ENCODE measurements at places on chromosomes 11 and 22.

GRCh38 chr11:104005234-104005855, 31.1 kb upstream of the DDI1 start:
- DNase-seq = no peak

GRCh38 chr11:121347813-121348212, 55.2 kb downstream of the SC5D start:
- no peak for DNase-seq

DNA sequence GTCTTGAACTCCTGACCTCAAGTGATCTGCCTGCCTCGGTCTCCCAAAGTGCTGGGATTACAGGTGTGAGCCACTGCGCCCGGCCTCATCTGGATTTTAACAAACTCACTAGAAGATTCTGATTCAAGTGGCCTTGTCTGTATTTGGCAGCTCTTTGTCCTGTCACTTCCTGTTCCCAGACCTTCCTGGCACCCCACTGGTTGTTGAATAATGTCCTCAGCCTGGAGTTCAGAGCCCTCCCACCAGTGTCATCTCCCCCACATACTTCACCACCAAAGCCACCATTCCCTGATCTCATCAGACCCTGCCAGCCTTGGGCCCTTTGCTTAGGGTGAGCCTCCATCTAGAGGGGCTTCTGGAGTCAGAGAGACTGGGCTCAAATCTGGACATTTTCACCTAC, 3.3 kb downstream of the PELI3 start:
- no peak for DNase-seq

DNA sequence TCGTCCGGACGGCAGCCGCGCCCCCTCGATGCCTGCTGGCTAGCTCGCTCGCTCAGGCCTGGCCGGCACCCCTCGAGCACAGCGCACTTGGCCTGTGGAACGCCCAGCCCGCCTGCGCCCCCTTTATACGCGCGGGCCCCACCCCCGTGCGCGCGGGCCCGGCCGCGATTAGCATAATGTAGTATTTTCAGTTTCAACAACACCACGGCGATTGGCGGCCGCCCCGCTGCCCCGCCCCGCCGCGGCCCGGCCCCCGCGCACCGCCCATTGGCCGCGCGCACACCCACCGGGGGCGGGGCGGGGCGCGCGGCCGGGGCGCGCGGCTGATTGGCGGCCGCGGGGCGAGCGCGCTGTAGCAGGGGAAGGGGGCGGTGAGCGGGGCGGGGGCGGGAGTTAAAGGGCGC, at the start of gene CDKN1C:
Gene CDKN1C, minus strand, starts transcription at position 98 of the 404 bp plus-strand sequence. CDS start 319 bp downstream, outside the sequence.
- peak; percentile 59 for DNase-seq

GRCh38 chr11:67416416-67417335, 1.2 kb downstream of the CARNS1 start:
- no peak for DNase-seq

GRCh38 chr11:120923866-120924508, 99.9 kb upstream of the TBCEL start:
- DNase-seq = no peak

DNA sequence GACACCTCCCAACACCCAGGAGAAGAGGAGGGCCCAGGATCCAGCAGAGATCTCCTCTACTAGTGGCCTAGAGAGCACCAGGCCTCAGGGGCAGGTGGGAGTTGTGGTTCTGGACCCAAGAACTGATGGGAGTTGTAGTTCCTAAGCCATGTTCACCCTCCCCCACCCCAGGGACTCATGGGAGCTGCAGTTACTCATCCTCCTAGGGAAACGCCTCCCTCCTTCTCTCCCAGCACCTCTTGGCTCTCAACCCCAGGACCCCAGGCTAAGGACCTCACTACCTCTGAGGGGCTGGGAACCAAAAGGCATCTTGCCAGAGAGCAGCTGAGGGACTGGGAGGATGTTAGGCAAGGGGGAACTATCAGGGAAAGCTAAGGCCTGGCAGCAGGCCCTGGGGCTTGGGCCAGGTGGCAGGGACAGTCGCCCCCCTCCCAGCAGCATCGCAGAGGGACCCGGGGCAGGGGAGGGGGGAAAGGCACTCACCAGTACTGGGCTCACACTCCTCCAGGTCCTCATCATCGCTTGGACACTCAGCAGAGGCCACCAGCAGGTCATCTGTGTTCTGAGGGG, 28.9 kb downstream of the SLC22A12 start:
- no peak for DNase-seq

GRCh38 chr22:47207846-47208554, 445.6 kb downstream of the TBC1D22A start:
- no peak for DNase-seq

- DNase-seq = no peak
These were observed 380.1 kb downstream of the METTL15 start for GRCh38 chr11:28488336-28488735.

- DNase-seq = no peak
These were observed 35.4 kb upstream of the FLI1 start for GRCh38 chr11:128658502-128658901.

DNA sequence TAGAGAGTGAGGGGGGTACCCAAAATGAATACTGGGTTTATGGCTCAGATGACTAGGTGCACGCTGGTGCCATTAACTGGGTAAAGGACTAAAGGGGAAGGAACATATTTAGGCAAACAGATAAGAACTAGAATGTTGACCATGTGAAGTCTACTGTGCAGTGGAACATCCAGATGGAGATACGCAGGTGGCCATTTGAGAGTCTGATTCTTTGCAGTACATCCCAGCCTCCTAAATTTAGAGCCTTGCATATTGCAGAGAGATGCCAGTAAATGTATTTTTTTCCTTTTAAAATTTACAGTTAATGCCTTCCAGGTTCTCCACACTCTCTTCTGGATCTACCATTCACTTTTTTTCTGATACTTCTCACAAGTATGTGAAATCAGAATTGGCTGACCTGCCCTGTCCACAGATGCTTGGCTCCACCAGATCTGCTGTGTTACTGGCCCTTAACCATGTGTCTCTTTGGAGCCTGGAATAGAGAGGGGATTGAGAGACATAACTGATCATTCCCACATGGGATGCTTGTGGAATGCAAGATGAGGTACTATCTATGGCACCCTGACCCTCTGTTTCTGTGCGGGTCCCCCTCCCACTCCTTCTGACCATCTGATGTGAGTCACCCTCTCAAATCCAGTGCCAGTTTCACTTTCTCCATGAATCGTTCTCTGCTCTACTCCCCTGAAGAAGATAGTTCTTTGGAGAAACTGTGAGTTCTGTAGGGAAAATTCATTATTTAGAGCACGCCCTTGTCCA, 77.0 kb upstream of the NCAM1 start:
- no peak for DNase-seq

GRCh38 chr11:129951201-129951865, 51.3 kb downstream of the PRDM10 start:
- no peak for DNase-seq

DNA sequence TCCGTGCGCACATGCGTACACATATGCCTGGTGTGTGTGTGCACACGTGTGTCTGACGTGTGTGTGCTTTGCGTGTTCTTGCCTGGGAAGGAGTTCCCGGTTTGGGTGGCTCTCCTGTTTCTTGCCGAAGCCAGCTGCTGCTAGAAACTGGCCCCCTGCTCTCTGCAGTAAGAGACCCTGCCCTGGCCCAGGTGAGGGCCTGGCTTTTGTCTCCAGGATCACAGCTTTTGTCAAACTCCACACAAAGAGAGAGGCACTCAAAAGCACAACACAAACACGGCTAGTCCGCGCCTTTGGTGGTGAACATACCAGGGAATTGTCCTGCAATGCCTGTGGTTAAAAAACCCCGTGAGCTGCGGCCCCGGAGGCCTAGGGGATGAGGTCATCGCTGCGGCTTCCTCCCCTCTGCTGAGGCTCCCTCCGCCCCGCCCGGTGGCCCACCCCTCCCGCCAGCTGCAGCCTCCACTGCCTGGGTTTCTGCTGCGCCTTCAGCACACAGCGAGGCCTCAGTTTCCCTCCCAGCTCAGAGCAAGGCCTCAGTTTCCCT, 88.9 kb downstream of the KCNQ1 start:
- peak; percentile 91 for DNase-seq

- no peak for DNase-seq
These were observed 10.0 kb downstream of the DIXDC1 start for GRCh38 chr11:111947143-111947542.

DNA sequence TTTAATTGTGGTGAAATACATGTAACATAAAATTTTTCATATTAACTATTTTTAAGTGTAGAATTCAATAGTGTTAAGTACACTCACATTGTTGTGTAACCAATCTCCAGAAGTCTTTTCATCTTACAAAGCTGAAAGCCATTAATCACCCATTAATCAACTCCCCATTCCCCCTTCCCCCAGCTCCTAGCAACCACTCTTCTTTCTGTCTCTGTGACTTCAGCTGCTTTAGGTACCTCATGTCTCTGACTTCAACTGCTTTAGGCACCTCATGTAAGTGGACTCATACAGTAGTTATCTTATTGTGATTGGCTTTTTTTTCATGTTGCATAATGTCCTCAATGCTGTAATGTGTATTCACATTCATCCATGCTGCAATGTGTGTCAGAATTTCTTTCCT, 150.8 kb upstream of the NTM start:
- no peak for DNase-seq

DNA sequence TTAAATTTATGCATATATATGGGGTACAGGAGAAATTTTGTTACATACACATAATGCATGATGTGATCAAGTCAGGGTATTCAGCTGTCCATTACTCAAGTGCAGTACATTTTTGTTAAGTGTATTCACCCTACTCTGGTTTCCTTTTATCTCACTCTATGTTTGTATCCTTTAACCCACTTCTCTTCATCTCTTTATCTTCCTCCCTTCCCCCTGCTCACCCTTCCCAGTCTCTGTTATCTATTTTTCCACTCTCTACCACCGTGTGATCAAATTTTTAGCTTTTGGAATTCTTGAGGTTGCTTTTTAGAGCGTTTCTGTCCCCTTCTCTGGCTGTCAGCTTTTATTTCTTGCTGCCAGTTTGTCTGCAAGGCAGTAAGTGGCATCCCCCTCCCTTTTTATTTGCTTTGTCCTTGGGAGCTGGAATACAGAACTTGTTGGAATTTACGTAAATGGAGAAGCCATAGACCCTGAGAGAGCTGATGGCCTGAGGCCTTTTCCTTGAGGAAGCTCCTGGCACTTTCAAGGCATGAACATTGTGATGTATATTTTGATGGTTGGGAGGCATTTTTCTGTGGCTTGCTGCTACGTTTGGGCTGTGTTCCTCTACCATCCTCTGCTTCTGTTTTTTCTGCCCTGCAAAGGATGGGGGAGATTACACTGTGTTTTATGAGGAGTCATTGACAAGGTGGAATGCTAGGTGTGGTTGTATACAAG, 148.6 kb downstream of the LDLRAD3 start:
- DNase-seq = no peak

- DNase-seq = no peak
These were observed 144.0 kb downstream of the SPON1 start for GRCh38 chr11:14106303-14107049.

DNA sequence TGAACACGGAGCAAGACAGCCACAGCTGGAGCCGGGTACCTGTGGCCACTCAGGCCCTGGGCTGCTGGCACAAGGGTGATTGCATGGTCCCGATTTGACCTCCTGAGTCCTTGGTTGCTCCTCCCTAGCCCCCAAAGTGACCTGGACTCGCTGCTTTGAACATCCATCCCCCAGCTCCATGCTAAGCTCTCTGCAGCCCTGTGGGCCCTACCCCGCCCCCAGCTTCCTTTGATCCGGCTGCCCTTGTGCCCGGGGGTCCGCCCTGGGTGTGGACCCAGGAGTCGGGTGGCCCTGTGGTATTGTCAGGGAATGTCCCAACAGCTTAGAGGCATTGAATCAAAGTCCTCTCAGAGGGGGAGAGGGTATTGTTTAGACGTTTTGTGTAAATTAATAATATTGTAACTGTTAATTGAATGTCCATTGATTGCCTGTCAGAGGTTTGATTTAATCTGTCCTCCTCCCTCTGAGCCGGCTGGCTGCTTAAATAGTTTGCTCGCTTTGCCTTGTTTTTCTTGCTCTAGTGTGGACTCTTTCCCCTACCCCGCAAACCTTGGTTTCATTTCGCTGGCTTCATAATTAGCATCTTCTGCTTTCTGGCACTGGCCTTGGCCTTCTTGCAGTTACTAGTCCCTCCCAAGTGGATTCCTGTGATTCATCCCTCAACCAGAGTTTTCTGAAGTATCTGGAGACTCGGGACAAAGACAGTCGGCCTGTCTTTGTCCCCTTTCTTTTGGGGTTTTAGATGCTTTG, 20.7 kb downstream of the GRIK4 start:
- DNase-seq = peak; percentile 57

GRCh38 chr11:33618956-33619355, 81.7 kb downstream of the C11orf91 start:
- DNase-seq = no peak

- no peak for DNase-seq
These were observed 2.5 kb downstream of the MPPED2 start for GRCh38 chr11:30583476-30584280.

- DNase-seq = no peak
These were observed 96.9 kb downstream of the ATXN10 start for GRCh38 chr22:45768490-45768889.

DNA sequence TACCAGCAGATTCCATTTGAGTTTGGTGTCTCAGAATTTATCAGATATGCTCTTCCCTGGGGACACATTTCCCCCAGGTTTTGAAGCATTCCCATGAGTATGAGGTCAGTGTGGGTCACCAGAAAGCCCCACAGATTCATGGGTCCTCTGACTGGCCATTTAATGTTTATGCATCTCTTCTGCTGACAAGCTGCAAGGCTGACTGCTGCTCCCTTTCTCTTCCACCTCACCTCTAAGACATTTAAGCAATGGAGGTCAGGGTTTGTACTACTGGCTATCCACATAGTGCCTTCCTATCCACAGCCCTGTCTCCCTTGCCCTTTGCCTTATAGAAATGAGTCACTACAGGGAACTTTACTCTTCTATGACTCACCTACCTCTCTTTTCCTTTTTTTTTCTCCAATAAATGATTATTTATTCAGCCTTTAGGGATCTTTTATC, 106.0 kb upstream of the TIMP3 start:
- DNase-seq = no peak

DNA sequence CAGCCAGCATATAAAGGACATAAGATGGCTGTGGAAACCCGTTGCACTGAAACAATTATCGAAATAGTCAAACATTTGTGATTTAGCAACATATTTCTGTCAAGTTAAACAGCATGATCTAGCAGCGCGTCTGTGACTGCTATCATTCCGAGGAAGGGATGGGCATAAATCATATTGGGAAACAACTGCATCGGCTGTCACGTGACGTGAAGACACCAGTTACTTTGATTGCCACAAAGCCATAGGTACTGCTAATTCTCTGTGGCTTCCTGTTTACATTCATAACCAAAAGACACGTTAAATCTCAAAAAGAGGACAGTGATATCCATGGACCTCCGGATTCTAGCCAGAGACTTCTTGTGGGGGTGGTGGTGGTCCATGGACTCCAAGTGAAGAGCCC, 87.8 kb downstream of the CACNA1I start:
- no peak for DNase-seq

- DNase-seq = no peak
These were observed 148.3 kb upstream of the POU2AF2 start for GRCh38 chr11:111097191-111097590.

Measured in astrocyte of the cerebellum (primary cell).